Stimulated activated CD8-positive, alpha-beta memory T cell treated with anti-CD3 and anti-CD28 coated beads, Interleukin-2, amount 100 ng/mL, for 1 hour (primary cell): ENCODE measurements at places on chromosomes 2 and 18.

DNA sequence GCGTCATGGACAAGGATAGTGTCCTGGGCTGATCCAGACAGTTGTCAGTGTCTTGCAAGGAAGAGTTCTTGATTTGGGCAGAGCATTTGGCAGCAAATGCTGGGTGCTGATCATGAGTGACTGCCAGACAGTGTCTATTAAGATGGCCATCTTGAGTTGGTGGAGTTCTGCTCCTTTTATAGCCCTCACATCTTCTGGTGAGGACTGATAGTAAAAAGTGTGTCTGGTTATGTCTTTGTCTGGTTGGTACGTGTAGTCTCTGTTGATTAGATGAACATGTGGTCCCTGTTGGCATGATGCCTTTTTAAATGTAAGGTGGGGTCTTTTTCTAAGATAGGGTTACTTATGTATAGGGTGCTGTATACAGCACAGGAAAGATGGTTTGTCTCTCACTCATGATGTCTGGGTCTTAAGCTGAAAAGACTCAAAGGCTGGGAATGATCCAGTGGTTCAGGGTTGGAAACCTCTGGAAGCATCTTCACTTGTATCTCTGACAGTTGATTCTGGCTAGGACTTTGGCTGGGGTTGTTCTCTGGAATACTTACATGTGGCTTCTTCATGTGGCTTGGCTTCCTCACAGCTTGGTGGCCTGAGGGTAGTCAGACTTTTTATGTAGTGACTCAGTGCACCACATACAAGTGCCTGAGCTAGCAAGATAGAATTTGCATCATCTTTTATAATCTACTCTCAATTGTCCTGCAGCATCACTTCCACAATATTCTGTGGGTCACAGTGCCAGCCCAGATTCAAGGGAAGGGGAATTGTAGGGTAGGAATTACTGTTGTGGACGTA is 11.8 kb downstream of the MTX2 start:
- no peak for DNase-seq

DNA sequence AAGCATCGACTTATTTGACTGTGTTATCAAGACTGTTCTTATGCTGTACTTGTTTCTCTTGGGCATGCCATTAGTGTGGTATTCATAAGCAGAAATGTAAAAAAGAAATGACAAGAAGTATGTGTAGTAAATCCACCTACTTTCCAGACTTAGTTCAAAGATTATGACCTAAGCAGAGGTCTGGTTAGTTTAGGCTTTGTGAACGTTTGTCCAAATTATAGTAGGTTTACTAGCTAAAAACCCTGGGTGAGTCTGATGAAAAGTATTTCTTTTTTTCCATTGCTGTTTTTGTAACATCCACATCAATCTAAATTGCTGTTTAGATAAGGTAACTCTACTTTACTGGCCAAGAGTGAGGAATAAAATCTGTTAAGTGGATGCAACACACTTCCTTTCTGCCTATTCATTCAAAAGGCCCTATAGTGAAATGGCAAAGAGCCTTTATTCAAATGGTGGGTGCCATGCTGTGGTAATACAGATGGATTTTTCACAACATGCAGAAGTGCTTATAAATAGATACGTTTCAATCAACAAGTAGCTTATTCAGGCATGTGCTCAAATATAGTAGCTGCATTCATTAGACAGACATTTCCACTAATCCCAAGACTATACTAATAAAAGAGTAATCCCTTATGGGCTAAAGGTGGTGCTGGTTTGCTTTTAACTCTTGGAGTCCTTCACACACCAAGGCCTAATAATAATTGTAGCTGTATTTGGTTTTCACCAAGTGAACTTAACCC is 122.5 kb upstream of the LTBP1 start:
- no peak for DNase-seq

- no peak for DNase-seq
Measured at GRCh38 chr2:240412211-240412861, 23.1 kb upstream of the GPC1 start.

- no peak for DNase-seq
Measured at GRCh38 chr2:137380610-137381009, 583.7 kb upstream of the HNMT start.

GRCh38 chr2:189142893-189143759 is 36.4 kb downstream of the COL5A2 start:
- DNase-seq: no peak

- peak; percentile 34 for DNase-seq
Measured at GRCh38 chr2:20661421-20662307, 5.3 kb upstream of the GDF7 start.

- DNase-seq: no peak
Measured at GRCh38 chr2:135826544-135826943, 10.4 kb downstream of the LCT start.

GRCh38 chr2:96916646-96917543 is 47.0 kb upstream of the SEMA4C start:
- no peak for DNase-seq

- no peak for DNase-seq
Measured at GRCh38 chr2:107001551-107001950, 115.6 kb upstream of the ST6GAL2 start.

- no peak for DNase-seq
Measured at GRCh38 chr2:67446491-67446911, 49.4 kb downstream of the ETAA1 start.

DNA sequence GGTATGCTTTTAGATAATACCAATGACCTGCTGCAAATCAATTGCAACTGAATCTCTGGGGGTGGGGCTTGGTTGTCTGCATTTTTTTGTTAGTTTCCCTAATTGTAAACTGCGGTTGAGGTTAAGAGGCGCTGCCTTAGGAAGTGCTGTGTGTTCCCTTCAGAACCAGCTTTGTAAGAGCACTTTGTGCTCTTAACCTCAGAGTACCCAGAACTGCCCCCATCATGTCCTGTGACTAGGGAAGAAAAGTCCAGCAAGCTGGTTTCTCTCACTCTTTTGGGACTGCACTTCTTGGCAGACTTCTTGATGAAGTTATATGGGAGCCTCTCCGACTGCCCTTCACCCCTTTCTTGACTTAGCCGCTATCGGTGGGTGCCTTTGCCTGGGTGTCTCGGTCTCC is 245.5 kb upstream of the CXCR4 start:
- DNase-seq: no peak

DNA sequence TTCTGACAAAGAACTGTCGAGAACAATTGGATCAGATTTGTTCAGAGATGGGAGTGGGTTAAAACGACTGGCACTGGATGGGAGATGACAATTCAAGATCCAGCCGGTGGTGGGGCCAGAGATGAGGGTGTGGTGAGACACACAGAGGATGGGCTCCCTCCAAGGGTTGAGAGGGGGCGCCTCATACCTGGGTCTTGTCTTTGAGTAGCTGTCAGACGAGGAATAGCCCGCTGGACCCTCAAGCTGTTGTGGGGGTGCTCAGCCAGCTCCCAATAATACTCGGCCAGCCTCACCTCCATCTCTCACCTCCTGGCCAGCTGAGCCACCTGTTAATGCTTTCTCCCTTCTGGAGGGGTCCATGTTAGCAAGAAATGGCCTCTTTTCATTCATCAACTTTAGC is 14.0 kb downstream of the INPP5D start:
- DNase-seq: no peak

GRCh38 chr2:67876176-67876575 is 186.6 kb downstream of the C1D start:
- no peak for DNase-seq

GRCh38 chr2:177906041-177906718 is 166.4 kb downstream of the PDE11A start:
- peak; percentile 1 for DNase-seq

- peak; percentile 16 for DNase-seq
Measured at GRCh38 chr2:11446733-11447248, 19.2 kb downstream of the E2F6 start.

DNA sequence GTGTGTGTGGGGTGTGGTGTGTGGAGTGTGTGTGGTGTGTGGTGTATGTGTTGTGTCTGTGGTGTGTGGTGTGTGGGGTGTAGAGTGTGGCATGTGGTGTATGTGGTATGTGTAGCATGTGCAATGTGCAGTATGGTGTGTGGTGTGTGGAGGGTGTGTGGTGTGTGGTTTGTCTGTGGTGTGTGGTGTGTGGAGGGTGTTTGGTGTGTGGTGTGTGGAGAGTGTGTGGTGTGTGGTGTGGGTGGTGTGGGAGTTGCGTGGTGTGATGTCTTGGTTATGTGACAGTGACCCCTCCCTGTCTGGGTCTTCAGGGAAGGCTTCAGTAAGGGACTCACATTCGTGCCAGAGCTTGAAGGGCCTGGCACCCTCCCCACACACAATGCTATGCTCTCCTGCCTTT is 718.2 kb upstream of the SOX11 start:
- DNase-seq: no peak

- DNase-seq: no peak
Measured at GRCh38 chr2:147441182-147441581, 403.6 kb upstream of the ACVR2A start.

DNA sequence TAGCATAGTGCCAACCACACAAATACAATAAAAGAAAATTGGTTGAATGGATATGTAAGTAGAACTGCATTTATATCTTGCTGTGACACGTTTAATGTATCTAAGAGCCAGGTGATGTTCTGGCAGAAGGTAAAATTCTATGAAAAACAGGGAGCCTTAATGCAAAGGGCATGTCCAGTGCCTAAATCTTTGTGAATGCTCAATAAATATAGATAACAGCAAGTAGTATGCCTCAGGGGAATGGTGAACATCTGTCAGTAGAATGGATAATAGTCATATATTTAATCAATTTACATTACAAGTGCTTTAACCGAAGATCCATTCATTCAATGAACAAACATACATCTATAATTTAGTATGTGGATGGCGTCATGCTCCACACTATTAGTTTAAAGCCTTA is 43.7 kb upstream of the NYAP2 start:
- no peak for DNase-seq

DNA sequence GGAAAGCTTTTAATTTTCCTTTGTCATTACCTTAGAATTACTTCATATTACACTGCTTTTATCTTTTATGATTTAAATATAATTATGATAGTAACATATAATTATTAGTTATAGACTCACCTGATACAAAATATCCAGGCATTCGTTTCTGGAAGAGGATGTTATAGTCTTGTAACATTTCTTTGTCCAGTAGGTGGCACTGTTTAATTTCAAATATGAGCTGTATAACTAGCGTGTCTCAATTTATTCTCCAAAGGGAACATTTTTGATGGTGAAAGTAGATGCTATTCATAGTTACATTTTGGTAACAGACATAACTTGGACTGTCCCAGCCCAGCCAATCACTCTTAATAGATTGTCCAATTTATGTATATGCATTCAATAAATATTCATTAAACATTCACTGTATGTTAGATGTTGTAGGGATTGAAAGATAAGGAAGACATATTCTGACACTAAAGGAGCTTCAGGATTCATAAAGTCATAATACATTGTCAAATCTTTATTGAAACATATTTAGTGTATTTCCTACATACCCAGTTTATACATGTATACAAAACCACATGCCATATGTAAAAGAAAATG is 19.2 kb downstream of the DAW1 start:
- DNase-seq: no peak

DNA sequence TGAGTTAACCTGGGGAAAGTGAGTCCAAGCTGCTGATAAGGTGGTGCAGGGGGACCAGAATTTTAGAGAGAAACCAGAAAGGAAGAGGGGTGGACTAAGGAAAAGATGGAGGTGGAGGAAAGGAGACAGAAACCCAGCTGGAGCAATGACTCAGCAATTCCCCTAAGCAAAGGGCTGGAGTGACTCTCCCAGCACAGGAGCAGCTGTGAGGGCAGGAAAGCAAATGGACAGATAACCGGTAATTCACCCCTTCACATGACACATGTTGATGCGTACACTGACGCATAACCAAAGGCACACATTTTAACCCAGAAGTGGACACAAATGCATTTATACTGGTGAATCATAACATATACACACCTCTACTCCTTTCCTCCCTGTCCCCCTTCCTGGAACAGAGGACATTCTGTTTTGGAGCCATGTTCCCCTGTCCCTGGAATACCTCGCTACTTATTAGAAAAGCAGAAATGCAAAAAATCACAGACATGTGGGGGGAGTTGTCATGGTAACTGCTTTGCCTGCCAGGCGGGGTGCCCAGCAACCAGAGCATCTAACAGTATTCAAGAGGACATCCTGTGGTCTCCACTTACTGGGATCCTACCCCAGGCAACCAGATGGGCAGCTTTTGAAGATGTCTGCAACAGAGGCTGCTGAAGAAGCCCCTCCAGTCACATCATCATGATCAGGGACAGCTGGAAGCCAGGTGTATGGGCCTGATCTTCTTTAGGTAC is 4.7 kb downstream of the CDK5R2 start:
- no peak for DNase-seq

DNA sequence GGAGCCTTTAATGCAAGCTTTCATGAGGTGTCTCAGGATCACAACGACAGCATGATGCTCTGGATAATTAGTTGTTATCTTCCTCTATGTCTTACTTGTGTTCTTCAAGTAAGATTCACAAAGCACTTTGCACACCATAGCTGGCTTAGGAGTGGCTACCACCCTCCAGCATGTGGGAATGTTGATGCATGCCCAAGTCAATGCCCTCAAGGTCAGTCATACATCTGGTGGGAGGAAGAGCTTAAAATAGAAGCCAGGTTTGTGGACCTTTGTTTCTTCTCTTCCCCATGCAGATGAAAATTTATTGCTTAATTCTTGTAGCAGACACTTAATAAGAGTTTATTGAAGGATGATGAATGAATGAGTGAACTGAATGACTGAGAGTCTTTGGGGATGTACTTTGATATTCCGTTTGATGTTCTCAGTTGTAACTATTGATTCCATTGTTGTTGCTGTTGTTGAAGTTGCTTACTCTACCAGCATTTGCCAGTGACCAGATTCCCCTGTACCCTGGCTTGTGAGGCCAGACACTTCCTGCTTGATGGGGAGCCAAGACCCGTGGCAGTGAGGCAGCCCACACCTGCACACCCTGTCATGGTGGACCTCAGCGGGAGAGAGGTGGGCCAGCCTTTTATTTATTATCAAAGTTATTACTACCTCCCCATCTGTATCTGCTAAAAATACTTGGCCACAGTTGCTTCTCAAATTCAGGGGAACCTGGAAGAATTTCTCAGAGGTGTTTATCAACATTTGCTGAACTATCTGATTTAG is 137.8 kb downstream of the LAMA3 start:
- no peak for DNase-seq

- no peak for DNase-seq
Measured at GRCh38 chr2:226902041-226902966, 66.5 kb downstream of the RHBDD1 start.

GRCh38 chr18:70732188-70732587 is 443.3 kb downstream of the SOCS6 start:
- DNase-seq: no peak

DNA sequence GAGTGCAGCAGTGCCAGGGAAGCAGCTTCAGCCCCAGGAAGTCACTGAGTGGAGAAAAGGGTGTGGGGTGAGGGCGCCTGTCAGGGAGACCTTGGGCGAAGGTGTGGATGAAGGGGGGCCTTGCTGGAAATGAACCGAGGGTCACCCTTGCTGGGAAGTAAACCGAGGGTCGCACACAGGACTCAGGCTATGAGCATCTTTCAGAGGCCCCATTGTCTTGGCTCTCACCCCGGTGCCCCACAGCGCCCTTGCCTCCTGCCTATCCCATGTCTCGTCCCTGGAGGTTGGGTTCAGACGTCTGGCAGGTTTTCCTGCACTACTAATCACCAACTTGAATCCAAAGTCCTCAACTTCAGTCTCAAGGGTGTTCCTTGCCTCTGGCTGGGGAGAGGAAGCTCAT is 122.8 kb upstream of the PXDN start:
- no peak for DNase-seq

- no peak for DNase-seq
Measured at GRCh38 chr2:222100704-222101699, 197.8 kb downstream of the PAX3 start.

GRCh38 chr2:60627412-60627811 is 74.0 kb upstream of the BCL11A start:
- DNase-seq: no peak
